ENCODE measurements at places on chromosomes 6 and 20.
A peak's percentile ranks its signal among the peaks of the same experiment; 100 is the strongest.

DNA sequence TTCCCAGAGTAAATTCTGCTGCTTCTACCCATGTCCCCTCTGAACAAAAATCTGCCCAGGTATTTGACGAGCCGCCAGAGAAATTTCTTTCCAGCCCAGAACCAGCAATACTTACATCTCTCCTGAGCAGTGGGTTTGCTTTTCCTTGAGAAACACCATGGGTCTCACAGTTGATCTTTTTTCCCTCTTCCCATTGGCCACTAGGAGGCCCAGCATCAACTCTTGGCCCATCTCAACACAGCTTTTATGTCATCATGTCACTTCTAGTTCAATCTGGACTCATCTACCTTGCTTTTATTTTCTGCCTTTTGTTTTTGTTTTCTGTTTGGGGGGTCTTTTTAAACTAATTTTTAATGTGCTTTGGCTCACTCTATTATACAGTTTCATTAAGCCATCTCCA, 18.8 kb downstream of the MAFB start:
- DNase-seq, result no peak

DNA sequence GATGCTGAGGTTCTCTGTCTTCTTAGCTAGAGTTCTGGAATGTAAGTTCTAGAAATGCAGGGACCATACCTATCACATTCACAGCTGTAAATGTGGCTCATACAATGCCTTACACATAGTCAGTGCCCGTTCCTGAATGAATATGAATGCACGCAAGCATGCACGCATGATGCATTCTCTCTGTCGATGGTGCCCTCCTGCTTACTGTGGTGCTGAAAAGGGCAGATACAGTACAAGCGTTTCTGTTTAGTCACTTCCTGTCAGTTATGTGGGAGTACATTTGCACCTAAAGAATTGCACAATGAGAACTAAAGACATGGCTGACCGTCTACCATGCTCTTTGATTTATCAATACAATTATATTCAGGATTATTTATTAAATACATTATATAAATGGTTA, 152.2 kb upstream of the SOX4 start:
- no peak for DNase-seq

DNA sequence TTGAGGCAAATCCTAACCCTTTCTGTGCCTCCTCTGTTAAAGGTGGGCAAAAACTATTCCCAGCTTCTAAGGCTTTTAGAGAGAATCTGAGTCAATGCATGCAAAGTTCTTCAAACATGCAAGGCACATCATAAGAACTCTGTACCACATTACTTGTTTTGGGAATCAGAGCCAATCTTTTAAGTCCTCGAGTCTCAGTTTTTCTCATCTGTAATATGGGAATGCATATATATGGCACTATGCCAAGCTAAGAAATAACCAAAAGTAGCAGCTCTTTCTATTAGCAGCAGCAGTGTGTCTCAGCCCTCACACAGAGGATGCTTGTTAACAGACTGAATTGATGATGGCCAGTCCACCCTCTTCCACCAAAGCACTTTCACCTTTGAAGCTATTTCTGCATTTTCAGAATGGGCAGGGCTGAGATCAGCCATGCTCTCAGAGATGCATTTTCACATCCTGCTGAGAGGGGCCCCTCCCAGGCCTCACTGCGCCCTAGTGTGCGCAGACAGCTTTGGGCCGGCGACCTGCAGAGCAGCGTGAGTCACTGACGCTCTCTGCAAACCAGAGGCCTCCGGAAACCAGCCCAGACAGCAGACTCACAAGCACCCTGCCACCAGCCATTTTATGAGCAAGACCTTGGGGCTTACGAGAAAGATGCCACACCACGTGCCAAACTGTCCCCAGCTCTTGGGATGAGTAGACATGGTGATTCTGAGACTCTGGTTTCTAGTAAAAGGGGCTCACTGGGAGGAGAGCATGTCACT, 138.0 kb downstream of the NFATC2 start:
- DNase-seq, result no peak

DNA sequence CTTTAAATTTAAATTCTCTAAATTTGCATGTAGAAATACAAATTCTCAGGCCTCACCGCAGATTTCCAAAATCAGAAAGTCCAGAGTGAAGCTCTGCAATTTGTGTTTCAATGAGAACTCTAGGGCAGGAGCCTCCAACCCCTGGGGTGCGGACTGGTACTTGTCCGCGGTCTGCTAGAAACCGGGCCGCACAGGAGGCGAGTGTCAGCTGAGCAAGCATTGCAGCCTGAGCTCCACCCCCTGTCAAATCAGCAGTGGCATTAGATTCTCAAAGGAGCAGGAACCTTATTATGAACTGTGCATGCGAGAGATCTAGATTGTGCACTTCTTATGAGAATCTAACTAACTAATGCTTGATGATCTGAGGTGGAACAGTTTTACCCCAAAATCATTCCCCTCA, 203.0 kb upstream of the PCSK2 start:
- no peak for DNase-seq

GRCh38 chr6:71534921-71535320, 246.3 kb downstream of the OGFRL1 start:
- DNase-seq, result no peak

GRCh38 chr6:165597821-165598220, 65.2 kb downstream of the PDE10A start:
- no peak for DNase-seq

DNA sequence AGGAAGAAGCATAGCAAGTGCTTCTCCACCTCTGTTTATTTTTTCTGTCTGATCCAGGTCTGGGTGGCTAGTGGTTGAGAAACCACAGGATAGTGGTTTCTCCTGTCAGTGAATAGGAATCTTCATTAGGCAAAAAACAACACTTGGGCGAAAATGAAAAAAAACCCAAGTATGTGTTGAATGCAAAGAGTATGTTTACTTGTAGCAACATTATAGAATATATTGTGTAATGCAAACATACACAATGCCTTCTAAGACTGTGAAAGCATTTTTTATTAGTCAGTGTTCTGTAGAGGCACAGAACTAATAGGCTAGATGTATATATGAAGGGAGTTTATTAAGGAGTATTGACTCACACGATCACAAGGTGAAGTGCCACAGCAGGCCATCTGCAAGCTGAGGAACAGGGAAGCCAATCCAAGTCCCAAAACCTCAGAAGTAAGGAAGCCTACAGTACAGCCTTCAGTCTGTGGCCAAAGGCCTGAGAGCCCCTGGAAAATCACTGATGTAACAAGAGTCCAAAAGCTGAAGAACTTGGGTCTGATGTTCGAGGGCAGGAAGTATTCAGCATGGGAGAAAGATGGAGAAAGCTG, 111.1 kb downstream of the UST start:
- DNase-seq, result peak; percentile 75

DNA sequence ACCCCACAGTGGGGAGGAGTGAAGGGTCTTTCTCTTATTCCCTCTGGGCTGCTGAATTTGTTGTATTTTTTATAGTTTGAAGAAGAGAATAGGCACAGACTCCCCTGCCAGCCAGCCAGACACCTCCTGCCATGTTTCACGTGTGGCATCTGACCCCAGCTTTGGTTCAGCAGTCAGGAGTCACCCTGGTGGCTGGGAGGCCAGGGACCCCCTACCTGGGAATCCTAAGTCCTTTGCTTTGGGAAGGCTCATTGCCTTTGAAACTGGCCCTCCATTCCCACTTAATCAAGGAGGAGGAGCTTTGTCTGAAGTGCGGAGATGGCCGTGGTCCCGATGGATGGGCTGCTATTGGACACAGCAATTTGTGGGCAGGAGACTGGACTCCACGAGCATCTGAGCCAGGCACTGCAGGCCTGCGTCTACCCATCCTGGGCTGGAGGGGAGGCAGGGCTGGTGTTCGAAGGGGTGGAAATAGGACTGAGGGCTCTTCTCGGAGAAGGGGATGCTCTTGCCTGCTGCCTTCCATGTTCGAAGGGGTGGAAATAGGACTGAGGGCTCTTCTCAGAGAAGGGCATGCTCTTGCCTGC, 196.1 kb downstream of the DLL1 start:
- no peak for DNase-seq

DNA sequence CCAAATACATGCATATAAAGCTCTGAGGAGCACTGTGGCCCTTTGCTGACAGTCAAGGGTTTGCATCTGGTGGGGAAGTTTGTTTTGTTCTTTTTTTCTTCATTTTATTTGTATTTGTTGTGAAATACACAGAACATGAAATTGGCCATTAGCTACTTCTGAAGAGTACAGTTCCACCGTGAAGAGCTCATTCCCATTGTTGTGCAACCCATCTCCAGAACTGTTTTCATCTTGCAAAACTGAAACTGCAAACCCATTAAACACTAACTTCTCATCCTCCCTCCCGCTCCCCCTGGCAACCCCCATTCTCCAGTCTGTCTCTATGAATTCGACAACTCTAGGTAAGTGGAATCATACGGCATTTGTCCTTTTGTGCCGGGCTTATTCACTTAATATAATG, 231.3 kb downstream of the TFAP2C start:
- no peak for DNase-seq

GRCh38 chr6:145068577-145068976, 666.7 kb downstream of the EPM2A start:
- no peak for DNase-seq

- DNase-seq, result no peak
These were observed 732.2 kb downstream of the CBLN4 start for GRCh38 chr20:55273149-55273548.

DNA sequence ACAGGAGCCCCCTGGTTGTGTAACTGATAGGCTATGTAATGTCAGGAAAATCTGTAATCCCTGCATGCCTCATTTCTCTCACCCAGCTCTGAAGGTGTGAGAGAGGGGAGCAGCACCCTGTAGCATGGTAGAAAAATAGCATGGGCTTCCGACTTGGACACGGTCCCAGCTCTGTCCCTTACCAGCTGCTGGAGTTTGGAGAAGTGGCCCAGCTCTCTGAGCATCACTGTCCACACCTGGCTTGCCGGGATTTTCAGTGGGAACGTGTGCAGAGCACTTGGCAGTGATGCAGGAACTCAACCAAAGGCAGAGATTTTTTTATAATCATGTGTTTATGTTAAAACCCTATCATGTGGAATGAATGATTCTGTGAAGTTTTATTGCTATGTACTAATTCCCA, 34.6 kb downstream of the STK35 start:
- no peak for DNase-seq

- no peak for DNase-seq
These were observed 90.8 kb downstream of the TRMT11 start for GRCh38 chr6:126076992-126077664.

DNA sequence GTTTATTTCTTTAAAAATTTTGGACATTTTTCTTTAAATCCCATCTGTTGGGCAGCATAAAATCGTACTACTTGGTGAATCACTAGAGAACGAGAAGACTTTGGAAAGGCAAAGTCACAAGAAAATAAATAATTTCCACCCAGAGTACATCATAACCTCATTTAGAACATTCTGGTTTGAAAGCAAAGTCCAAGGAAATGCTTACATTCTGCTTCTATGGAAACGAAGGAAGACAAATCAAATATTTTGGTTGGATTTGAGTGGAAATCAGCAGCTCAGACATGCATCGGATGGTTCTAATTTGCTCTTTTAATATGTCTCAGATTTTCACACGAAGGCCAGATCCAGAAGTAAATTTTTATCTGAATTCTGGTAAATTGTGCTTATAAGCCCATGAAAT, 60.7 kb upstream of the LTV1 start:
- no peak for DNase-seq

DNA sequence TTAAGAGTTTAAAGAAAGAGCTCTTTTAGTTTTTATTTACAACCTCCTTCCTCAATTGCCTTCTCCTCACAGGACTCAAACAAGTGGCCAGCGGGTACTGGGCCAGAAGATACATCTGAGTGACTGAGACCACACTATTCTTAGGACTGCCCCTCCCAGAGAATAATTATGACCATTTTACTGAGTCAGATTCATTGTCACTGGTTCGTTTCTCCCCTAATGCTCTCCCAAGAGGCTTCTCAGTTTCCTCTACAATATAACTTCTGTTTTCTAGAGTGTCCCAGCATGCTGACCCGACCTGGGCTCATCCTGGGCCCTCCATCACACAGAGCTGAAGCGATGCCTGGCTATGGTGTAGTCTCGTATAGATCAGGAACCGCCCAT, 279.9 kb downstream of the CD83 start:
- DNase-seq, result no peak

- no peak for DNase-seq
These were observed 6.8 kb upstream of the HLA-B start for GRCh38 chr6:31363811-31364210.

GRCh38 chr20:24653306-24653705, 183.9 kb downstream of the SYNDIG1 start:
- DNase-seq, result peak; percentile 41

GRCh38 chr6:157124485-157125254, 198.6 kb downstream of the TMEM242 start:
- DNase-seq, result no peak

DNA sequence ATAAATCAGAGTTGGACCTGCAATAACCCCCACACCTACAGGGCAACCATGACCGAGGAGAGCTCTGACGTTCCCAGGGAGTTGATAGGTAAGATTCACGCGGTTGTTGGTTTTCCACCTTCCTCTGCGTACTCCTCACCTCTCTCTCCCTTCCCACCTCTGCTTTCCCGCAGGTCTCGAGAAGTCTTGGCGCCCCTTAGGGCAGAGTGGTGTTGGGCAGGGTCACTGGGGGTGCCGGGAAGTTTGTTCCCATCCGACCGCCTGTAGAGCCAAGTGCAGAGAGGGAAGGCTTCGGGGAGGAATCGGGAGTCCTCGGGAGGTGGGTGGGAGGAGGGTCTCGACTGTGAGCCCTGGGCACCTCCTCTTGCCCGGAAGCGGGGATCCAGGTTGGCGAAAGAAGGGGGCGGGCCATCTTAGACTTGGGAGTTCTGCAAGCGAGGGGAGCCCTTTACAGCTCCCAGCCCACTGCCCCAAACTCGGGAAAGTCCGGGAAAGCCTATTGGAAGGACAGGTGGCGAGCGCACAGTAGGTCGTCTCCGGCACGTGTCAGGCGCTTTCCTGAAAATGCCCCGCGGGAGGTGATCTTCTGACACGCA, 672 bp downstream of the CARMIL1 start:
- peak; percentile 18 for DNase-seq

DNA sequence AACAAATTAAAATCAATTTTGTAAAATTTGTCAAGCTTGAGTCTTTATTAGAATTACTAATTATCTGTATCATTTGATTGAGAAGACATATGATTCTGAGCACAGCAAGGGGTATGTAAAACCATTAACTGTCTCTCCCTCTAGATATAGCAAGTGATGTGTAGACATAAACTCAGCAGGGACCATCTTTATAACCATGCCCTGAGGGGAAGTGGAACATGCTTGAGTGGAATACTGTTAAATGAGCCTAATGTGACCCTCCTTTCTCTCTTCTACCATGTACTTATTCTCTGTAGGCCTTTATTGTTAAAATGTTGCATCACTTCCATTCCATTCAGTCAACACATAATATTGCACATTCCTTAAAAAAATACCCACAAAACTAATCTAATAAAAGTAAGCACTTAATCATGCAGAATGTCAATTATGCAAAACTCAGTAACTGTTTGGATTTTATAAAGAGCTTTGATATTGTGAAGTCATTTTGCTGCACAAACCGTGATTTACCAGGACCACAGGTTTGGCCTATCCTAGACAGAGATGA, 896.6 kb upstream of the MANEA start:
- DNase-seq, result no peak

GRCh38 chr6:1412901-1413300, 23.5 kb downstream of the FOXF2 start:
- no peak for DNase-seq

Measured in PC-3 (cell line).